ENCODE measurements at places on chromosomes 12 and 14.

- DNase-seq: no peak
Measured at GRCh38 chr14:38342803-38343202, 86.9 kb upstream of the CLEC14A start.

DNA sequence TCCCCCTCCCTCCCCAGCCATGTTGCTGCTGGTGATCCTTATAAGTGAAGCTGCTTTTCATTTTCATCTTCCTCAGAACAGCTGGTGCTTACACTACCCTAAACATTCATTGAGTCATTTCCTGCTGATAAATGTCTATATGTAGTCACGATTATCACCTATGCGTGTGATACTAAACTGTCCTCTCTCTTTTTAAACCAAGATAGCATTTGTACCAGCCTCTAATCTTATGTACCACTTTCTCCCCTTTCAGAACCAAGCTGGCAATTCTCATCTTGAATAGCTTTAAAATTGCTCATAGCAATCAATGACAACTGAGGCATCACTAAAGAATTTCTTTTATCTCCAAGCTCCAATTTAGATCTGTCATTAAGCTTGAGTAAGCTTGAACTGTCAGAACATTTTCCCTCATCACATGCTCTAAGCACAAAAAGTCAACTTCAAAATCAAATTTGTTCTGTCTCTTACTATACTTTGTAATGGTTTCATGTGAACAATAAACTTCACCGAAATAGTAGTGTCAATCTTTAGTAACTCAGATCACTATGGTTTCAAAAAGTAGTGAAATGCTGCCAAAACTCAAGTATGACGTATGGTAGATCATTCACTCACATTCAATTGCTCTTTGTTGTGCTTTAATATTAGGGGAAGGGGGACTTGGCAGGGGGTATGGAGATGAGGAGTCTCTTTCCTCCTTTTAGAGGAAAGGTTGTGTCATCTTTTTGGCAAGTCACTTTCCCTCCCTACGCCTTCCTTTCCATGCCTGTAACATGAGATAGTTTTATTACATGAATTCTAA is 178.1 kb upstream of the NOVA1 start:
- no peak for DNase-seq

GRCh38 chr14:22713631-22713950 is 52.9 kb upstream of the OXA1L start:
- DNase-seq: no peak

- DNase-seq: no peak
Measured at GRCh38 chr12:2457933-2458414, 336.8 kb upstream of the FKBP4 start.

- no peak for DNase-seq
Measured at GRCh38 chr12:56987011-56987410, 19.3 kb downstream of the ZBTB39 start.

DNA sequence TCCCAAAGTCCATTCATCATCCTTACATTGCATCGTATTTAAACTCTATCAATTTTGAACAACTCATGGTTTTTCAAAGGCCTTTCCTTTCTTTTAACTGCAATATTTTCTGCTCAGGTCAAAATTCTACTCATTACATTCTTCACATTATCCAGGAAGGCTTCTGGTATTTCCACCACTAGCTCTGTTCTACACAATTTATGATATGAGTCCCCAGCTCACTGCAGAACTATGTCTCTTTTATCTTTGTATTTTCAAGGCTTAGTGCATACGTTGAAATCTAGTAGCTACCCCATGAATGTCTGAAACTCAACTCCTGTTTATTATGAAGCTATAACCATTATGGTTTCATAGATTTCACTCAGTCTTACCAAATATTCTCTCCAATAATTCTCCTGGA is 282.9 kb downstream of the DUSP6 start:
- DNase-seq: no peak

DNA sequence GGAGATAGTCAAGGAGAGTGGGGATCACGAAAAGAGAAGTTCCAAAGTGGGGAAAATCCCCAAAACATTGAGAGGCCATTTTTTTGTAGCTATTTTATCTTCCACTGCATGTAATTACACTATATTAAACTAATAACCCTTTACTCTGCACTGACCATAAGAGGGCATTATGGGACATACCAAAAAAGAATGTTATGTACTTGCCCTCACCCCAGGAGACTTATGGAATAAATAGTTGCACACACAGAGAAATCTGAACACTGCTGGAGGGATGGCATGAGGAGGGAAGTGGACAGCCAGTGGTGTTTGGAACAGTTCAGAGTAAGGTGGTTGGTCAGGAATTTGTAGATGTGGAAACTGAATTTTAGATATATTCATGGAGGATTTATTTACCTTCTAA is 422.9 kb downstream of the SNAPC1 start:
- DNase-seq: no peak

DNA sequence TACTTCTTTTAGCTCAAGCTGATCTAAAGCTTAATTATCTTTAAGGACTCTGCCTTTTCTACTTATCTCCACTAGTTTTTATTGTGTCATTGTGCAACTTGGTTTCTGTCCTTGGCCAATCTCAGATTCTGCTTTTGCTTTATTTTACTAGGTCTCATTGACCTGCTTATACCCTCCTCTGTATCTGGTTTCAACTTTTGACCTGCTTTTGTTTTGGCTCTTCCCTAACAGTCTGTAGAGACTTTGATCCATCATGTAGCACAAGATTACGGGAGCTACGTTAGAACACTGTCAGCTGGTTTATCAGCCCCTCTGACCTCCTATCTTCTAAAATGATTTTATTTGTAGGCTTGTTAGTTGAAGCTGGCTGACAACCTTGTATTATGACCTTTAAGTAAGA is 43.6 kb downstream of the ZCRB1 start:
- DNase-seq: no peak

DNA sequence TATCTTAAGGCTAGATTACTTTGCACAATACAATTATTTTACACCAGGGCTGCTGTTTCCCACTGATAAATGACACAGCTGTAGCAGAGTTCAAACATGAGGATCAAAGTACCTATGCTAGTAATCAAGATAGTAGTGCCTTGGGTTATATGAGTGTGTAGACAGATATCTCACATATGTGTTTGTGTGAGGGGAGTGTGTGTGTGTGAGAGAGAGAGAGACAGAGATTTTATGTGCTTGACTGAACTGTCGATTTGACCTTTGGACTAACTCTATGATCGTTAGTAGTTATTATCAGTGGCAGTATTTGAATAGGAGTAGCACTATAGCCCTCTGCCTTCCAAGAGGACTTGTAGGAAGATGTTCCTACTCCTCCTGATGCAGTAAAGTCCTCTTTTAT is 15.5 kb downstream of the PLEKHA5 start:
- no peak for DNase-seq

GRCh38 chr12:110813285-110813684 is 33.5 kb upstream of the CCDC63 start:
- DNase-seq: no peak

- no peak for DNase-seq
Measured at GRCh38 chr12:18556161-18556560, 181.7 kb downstream of the PLCZ1 start.

- DNase-seq: no peak
Measured at GRCh38 chr14:64602826-64603225, 53.1 kb downstream of the PPP1R36 start.

GRCh38 chr12:6574576-6575295 is 6.6 kb upstream of the NOP2 start:
- no peak for DNase-seq

DNA sequence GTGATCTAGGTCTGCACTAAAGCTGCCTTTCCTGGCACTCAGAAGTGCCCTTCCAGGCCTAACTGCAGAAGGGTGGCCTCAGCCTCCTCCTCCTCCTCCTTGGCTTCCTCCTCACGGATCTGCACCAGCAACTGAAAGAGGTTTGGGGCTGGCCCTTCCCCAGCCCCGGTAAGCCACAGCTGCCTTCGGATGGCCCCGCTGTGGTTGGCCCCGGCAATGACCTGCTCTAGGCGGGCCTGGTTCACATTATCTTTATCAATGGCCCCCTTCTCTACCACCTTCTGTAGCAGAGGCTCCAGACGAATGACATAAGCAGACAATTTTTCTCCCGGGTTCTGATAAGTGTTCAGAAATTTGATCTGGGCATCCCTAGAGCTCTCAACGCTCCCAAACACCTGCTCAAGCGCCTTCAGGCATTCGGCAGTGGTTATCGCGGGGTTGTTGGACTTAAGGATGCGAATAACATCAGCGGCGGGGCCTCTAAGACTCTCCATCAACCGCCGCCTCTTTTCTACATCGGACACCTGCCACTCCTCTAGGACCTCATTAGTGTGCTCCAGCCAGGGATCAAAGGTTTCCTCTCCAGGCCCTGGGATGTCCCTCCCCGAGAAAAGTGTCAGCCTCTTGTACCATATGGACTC is 1.5 kb downstream of the PNMA1 start:
- DNase-seq: no peak

DNA sequence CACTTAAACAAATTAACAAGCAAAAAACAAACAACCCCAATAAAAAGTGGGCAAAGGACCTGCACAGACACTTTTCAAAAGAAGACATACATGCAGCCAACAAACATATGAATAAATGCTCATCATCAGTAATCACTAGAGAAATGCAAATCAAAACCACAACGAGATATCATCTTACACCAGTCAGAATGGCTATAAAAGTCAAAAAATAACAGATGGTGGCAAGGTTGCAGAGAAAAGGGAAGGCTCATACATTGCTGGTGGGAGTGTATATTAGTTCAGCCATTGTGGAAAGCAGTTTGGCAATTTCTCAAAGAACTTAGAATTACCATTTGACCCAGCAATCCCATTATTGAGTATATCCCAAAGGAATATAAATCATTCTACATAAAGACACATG is 34.6 kb upstream of the NT5DC3 start:
- no peak for DNase-seq

DNA sequence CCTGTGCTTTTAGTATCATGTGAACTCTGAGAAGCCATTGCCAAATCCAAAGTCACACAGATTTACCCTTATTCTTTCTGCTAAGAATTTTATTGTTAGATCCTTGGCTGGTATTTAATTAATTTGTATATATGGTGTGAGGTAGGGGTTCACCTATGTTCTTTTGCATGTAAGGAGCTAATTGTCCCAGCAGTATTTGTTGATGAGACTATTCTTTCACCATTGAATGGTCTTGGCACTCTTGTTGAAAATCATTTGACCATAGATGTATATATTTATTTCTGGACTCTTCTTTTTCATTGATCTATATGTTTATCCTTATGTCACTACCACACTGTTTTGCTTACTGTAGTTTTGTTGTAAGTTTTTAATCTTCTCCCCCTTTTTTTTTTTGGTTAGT is 26.2 kb downstream of the G2E3 start:
- DNase-seq: no peak
